CD4-positive, alpha-beta T cell treated with Interferon alpha-2 for 1 hour (primary cell): ENCODE measurements at places on chromosomes 2 and 18.

DNA sequence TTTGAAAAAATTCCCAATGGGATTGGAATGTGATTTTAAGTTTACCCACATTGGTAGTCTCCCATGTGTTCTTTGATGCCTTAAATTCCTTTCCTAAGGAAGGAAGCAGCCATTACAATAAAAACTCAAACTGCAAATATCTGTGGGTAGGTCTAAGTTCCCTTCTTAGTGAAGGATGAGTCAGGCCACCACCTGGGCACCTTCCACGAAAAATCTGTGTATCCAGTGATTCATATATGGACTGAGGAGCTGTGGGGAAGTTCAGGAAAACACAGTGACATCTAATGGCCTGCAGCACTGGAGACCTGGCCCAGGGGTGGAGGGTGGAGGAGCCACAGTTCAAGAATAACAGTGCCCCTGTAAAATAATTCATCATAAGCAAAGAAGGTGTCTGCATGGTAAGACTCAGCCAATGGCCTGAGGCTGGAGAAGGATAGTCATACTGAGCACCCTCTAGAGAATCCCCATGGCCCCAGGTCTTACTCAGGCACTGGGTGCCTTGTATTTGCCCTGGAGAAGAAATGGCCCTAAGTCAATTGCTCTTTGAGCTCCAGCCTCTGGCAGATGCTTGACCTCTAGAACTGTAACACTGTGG is 248.6 kb downstream of the SP3 start:
- DNase-seq, result no peak

DNA sequence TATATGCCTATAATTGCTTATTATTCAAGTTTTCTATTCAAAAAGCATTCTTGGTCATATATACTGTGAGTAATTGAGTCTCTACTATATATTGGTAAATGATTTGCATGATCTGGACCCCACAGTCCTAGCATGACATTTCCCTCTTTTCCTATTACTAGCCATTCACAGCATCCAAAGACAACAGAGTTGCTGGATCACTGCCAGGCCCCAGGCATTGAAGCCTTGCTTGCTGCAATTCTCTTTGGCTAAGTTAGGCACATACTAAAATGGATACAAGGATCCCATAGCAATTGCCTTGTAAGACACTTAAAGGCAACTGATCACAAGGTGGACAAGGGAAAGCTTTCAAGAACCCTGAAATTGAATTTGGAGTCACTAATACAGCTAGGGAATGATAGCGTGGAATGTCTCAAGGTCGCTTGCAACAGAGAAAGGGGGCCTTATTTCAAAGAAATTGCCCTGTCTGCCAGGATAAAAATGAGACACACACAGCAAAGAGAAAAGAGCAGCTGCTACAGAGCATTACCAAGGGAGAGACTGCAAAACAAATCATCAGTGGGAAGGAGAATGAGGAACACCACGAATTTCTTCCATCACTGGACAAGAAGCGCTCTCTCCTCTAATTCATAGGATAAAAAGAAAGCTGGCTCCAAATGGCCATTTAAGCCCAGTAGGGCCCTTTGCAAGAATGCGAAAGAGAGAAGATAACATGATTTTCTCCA is 77.1 kb upstream of the EPHA4 start:
- DNase-seq, result no peak

- no peak for DNase-seq
Observed at GRCh38 chr2:150425121-150425955, 62.1 kb downstream of the RND3 start.

DNA sequence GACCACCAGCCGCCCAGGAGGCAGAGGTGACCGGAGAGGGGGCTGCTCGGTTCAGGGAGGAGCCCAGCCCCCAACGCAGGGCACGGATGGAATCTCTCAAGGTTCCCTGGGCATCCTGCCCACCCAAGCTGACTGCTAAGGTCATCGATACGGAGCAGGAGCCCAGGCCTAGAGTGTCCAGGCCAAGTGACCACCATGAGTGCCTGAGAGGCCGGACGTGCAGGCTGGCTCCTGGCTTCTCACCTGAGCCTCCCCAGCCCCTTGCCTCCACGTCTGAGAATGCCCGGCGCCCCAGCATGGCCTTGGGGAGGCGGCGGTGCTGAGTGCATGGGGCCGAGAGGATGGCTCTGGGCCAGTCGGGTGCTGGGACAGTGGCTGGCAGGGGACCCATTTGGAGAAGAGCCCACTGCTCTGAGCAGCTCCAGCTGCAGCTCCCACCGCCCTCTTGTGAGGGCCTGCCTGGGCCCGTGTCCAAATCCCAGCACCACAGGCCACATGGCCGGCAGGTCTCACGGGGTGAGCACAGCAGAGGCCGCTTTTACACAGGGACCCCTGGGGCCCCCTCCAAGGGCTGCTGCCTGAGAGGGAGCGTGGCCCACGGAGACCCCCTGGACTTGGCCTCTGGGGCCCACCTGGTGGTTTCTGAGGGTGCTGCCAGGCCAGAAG is 102.8 kb upstream of the CTDP1 start:
- DNase-seq, result no peak

GRCh38 chr2:235218486-235218907 is 266.7 kb downstream of the SH3BP4 start:
- no peak for DNase-seq

DNA sequence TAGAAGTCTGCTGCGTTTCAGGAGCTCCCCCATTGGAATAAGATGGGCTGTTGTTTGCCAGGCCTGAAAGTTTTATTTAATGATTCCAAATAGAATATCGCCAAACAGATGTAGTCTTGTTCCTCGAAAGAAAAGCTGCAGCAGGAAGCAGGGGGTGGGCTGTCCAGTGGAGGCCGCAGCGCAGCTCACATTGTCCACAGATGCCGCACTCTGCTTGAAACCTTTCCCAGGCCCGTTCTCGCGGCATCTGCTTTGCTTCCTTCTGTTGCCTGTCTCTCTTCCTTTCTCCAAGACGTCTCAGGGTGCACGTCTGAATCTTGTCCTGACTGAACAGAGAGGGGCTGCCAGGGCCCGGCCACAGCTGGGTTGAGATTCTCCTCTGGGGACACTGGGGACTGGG is 12.4 kb upstream of the IGFBP2 start:
- DNase-seq, result no peak

GRCh38 chr2:228548230-228548629 is 366.7 kb upstream of the SPHKAP start:
- DNase-seq, result no peak

DNA sequence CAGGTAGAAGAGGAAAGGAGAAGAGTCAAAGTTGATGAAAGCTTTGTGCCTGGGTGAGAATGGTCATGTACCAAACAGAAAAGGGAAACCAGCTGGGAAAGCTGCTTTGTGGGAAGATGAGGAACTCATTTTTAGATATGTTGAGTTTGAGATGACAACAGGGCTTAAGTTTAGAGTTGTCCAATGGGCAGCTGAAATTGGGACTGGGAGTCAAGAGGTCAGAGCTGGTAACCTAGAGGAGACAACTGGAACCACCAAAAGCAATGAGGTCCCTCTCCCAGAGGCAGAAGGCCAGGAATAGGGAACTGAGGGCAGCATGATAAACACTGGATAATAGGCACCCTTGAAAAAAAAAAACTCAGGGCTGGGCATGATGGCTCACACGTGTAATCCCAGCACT is 48.8 kb downstream of the SLC4A1AP start:
- DNase-seq, result no peak

DNA sequence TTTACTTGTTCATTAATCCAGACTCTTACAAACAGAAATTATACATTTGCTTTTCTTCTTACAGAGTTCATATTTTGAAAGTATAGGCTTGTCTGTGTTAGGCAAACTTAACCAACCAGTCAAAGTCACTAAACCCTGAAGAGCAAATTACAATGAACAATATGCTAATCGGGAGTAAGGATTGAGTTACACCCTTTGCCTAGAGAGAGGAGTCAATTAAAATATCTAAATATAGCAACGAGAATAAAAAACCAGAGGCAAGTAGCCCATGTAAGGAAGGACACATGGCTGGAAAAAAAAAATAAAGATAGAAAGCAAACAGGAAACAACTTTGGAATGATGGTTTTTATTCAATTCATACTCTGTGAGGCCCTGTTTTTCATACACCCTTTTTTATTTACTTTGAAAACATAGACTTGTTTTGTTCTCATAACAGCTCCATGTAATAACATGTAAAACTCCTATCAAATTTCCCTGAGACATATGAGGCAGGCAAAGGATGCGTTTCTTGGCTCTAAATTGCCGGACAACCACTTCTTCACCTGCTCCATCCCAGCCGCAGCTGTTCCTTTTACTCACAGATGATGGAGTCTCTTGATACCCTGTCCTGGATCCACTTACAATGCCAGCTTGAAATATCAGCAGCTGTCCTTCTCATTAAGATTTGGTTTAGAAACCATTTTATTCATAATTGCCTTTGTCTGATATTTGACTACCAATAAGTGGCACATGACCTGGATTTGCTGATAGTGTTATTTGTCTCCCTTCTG is 767.7 kb upstream of the GCFC2 start:
- DNase-seq, result no peak

DNA sequence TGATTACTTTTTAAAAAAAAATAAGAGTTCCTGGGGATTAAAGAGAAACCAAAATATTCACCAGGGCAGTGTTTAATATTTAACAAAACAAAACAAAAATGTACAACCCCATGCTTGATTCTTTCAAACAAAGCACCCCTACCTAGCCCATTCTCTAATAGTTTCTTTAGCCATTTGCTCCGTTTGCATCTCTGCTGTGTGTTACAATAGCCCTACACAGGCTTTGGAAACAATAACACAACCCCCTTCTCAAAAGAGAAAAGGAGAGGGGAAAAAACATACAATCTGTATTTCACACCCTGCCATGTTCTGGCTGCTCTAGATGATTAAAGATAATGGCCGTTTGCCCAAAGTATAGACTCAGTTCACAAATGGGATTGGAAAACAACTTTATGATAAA is 302.9 kb downstream of the CPS1 start:
- DNase-seq, result no peak

DNA sequence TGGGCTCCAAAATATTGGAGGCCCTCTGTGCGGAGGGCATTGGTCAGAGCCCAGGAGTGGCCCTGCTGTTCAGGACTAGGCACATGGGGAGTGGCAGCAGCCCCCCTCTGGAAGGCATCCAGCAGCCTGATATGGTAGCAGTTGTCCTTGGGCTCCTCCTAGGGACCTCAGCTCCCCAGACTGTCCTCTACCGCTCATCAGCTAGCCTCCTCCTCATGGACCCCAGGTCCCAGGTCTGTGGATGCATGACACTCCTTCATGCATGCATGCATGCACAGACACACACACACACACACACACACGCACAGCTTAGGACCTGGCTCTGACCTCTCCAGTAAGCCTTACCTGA is 15.4 kb upstream of the ATP6V1B1 start:
- DNase-seq, result no peak

- no peak for DNase-seq
Observed at GRCh38 chr2:118049816-118050140, 35.9 kb upstream of the CCDC93 start.

- DNase-seq, result no peak
Observed at GRCh38 chr2:158507679-158508078, 50.9 kb downstream of the PKP4 start.

DNA sequence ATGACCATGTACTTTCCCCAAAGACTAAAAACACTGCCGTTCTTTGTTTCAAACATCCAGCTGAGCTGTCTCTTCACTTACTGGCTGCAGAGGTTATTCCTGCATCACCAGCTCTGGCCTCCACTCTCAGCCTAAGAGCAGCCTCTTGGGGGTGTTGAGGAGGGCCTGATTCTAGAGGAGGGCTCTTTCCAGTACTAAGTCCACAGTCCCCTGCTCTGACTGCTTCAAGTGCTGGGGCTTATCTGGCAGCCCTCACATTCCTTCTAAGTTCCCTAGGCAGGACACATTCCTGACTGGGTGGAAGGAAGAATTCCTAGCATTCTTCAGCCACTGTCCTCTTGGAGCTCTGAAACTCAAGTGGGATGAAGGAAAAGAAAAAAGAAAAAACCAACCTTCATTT is 32.9 kb upstream of the EHBP1 start:
- no peak for DNase-seq

DNA sequence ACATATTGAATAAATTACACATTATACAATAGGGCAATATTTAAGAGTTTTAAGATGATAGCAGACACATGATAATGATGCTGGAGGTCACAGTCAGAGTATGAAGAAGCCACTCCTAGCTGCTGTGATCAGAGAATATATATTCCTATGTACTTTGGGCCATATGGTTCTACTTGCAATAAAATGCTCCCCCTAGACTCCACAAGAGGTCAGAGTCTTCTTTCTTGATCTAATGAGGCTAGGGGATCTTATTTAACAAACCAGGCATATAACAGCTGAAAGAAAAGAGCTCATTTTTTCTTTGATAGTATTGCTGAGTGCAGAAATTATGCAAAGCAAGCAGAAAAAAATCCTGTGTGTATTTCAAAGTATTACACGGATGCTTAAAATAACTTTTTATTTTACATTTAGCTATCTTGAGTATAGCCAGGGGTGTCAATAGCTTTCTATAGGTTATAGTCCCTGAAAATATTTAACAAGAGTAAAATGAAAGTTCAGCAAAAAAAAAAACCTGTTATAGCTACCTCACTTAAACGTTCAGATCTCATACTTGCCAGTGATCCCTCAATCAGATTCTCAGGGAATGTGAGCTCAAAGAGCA is 748.7 kb upstream of the CHAC2 start:
- DNase-seq, result no peak

- no peak for DNase-seq
Observed at GRCh38 chr2:26582890-26583289, 58.3 kb downstream of the CIB4 start.

GRCh38 chr2:19127616-19128015 is 230.8 kb downstream of the OSR1 start:
- DNase-seq, result no peak

DNA sequence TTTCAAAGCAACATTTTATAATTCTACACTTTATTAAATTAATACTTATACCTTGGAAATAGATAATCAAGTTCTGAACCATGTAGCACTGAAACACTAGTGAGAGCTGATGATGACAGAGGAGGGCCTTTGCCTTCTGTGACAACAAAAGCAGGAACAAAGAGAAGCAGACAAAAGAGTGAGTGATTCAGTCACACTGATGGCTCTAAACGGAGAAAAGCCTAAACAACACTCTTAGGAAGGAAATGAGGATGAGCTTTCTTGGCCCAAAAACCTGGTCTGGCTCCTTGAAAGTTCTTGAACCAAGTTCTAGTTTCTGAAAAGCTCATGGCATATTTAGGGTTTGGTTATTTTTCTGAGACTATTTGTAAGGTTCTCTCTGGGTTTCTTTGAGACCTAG is 271.9 kb downstream of the DPP10 start:
- DNase-seq, result no peak

DNA sequence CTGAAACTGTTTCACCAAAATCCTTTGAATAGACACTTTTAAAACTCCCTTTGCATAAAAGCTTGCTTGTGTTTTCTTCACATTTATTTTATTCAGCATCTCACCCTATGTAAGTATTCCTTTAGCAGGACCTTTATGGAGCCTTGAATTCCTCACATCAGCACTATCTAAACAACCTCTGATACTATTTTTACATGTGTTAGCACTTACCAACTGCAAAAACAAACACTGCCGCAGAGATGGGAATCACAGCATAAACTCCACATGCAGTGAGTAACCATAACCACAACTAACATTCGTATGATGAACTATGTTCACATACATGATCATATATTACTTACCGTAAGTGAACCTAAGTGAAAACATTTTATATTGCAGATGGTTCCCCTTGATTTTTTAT is 15.4 kb downstream of the FBXO15 start:
- no peak for DNase-seq
